M059J (cell line): ENCODE measurements at places on chromosomes 12 and 14.

DNA sequence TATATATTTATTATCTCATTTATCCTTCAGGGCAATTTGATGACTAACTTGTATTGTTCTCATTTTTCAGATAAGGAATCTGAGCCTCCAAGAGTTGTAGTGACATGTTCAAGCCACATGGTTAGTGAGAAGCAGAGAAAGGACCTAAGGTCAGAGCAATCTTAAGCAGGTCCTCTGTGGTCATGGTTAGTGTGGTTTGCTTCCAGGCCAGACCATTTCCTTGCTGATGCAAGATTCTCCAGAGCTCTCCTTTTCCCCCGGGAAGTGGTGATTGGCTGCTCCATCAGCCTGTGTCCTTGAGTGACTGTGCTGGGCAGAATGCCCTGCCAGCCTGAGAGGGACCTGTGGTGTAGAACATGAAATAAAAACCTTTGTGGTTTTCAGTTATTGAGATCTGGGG is 141.3 kb downstream of the KTN1 start:
- DNase-seq: peak; percentile 98

- DNase-seq: peak; percentile 92
These were observed 97.9 kb downstream of the RFLNA start for GRCh38 chr12:124392667-124393413.

DNA sequence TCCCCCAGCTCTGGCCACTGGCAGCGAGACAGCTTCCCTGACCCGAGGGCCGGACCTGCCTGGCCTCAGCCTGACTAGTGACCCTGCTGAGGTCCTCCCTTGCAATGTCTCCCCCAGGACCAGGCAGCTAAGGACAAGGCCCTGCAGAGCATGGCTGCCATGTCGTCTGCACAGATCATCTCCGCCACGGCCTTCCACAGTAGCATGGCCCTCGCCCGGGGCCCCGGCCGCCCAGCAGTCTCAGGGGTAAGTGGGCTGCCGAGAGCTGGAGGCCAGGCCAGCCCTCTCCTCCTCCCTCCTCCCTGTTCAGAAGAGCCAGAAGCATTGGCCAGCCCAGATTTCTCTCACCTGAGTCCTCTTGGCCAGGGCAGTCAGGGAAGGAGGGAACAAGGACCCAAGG is 58.1 kb downstream of the TEAD4 start:
- DNase-seq: no peak

GRCh38 chr14:23172096-23172495 is 11.4 kb downstream of the SLC7A8 start:
- DNase-seq: no peak

GRCh38 chr12:12086362-12086761 is 15.6 kb downstream of the BCL2L14 start:
- no peak for DNase-seq

DNA sequence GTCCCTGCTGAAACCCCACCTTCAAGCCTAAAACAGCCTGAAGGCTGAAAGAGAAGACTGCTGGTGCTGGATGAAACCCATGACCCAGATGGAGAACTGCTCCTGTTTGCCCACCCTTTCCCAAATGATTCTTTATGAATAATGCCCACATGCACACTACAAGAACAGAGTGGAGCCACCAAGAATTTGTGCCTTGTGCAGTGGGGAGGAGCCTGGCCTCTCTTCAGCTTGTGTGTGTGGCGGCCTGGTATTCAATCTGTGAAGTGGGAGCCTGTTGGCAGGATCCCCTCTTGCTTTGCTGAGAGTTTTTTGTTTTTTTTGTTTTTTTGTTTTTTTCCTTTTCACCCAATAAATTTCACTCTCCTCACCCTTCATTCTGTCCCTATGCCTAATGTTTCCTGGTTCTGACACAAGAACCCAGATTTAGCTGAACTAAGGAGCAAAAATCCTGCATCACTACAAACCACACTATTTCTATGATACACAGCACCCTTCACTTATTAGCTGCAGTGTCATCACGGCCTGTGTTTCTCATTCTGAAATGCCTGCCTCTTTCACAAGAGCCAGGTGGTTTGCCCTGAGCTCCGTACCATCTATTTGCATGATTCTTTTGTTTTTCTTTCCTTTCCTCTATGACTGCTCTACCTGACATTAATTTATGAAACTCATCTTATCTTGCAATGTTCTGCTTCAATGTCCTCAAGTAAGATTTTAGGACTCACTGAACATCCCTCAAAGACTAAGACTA is 585.5 kb upstream of the ATXN7L3B start:
- no peak for DNase-seq

GRCh38 chr14:94079891-94080620 is 946 bp downstream of the DDX24 start:
- DNase-seq: peak; percentile 46

DNA sequence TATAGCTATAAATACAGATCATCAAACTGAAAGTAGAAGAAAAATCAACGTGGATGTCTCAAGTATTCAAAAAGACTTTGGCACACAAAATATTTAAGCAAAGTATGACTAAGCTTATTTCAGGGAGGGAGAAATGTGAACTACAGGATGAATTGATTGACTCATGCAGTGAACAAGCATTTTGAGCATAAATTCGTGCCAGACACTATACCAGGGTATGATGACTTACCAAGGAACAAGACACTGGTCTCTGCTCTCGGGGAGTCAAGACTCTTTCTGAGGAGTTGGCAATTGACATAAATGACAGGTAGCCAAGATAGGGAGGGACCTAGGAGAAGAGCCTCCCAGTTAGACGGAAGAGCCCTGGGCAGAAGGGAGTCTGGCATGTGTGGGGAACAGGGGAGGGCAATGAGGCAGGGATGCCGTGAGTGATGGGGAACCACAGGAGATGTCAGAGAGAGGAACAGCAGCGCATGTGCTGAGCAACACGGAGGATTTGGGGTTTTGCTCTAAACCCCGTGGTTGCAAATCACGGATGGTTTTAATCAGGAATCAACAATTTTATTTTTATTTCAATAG is 115.2 kb downstream of the TMEM132D start:
- peak; percentile 17 for DNase-seq

- DNase-seq: no peak
These were observed 33.2 kb downstream of the DUSP6 start for GRCh38 chr12:89319122-89319521.

DNA sequence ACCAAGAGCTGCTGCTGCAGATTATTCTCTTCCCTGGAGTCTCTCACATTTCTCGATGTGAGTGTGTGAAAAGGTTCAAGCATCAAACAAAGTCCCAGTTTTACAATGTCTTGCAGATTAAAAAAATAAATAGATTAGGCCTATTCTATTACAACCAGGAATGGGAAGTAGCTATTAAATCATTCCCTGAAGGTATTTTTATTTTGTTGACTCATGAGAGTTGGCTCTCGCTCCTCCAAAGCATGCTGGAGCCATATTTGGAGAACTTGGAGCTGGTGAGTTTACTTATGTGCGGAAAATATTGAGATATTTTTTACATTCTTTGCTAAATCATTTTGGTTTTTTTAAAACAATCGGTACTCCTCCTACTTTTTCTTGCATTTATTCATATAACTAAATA is 572.3 kb downstream of the ETNK1 start:
- DNase-seq: peak; percentile 47

GRCh38 chr12:1199700-1200099 is 208.7 kb downstream of the ERC1 start:
- no peak for DNase-seq

- DNase-seq: peak; percentile 65
These were observed 15.3 kb downstream of the TAOK3 start for GRCh38 chr12:118357257-118358007.

DNA sequence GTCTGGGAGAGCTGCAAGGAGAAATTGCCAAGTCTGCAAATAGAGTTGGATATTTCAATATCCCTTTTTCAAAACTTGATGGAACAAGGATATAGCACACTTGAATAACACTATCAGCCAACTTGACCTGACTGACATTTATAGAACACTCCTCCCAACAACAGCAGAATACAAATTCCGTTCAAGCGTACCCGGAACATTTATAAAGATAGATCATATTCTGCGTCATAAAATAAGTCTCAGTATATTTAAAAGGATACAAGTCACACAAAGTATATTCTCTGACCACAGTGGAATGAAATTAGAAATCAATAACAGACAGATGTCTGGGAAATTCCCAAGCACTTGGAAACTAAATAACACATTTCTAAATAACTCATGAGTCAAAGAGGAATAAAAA is 29.0 kb upstream of the MEG3 start:
- no peak for DNase-seq

- DNase-seq: no peak
These were observed 66.6 kb downstream of the MON2 start for GRCh38 chr12:62533087-62533754.

DNA sequence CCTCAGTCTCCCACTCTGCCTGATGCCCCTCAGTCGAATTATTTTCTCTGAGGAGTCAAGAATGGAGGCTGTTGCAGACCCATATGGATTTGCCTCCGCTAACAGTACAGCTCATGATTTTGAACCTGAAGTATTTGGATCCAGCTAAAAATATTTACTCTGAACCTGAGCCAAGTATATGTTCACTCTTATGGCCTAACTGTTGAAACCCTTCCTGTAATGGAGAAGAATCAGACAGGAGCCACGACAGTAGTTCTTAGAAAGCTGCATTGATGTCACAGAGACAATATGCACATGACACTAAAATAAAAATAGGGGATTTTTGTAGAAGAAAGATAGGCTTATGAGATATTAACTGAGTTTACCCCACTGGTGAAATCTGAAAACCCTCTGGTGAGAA is 1128.3 kb upstream of the FLRT2 start:
- DNase-seq: no peak

- DNase-seq: no peak
These were observed 13.9 kb downstream of the PELI2 start for GRCh38 chr14:56131865-56132833.

DNA sequence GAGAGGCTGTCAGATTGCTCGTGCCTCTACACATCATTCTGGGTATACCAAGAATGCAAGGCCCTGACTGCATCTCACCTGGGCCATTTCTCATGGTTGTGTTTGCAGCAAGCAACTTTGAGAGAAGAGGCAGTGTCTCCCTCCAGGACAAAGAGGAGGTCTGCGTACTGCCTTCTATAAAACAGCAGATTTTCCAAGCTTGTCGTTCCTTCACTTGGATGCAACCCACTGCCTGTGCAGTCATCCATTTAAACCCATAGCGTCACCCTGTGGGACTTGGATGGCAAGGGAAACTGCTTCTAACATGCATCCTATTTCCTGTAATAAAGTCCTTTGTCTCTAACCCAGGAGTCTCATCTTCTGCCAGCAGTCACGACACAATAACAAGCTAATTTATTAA is 1.3 kb downstream of the POMT2 start:
- no peak for DNase-seq

- no peak for DNase-seq
These were observed 136.9 kb downstream of the STXBP6 start for GRCh38 chr14:24913021-24913420.

- DNase-seq: no peak
These were observed 23.1 kb downstream of the PPTC7 start for GRCh38 chr12:110560048-110560447.

- peak; percentile 55 for DNase-seq
These were observed 263.9 kb upstream of the TMTC1 start for GRCh38 chr12:30047516-30048254.

DNA sequence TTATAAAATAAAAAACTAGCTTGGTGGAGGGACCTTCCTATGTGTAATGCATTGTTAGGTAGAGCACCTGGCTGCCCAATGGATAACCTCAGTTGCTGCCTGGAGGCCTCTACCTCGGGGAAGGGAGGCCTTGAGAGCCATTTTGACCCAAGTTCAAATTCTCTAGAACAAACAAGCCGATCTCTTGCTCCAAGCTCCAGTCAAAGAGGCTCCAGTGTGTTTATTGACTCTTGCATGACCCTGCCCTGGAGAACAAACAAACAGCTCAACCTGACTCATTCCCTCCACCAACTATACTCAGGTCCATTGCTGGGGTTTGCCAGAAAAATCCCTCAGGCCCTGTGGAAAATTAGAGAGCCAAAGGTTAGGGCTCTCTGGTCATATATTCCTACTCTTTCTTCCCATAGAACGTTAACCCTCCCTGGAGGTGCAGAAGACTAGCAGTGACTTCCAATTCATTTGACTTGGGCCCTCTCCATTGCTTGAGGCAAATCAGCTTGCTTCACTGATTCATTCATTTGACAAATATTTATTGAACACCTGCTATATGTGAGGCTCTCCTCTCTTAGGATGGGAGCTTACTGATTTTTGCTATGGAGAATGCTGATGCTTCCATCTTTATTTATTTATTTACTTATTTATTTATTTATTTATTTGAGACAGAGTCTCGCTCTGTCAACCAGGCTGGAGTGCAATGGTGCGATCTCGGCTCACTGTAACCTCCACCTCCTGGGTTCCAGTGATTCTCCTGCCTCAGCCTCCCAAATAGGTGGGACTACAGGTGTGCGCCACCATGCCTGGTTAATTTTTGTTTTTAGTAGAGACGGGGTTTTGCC is 73.7 kb upstream of the CISTR start:
- peak; percentile 98 for DNase-seq

DNA sequence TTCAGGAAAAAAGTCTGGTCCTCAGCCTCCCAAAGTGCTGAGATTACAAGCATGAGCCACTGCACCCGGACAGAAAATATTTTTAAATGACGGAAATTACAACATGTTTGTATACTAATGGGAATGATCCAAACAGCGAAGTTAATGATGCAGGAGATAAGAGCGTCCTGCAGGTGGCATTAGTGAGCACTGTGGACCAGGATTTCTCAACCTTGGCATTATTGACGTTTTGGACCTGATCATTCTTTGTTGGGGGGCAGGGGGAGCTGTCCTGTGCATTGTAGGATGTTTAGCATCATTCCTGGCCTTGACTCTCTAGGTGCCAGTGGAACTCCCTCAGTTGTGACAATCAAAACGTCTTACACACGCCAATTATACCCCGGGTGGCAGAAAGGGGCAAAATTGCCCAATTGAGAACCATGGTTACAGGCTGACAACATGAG is 34.1 kb downstream of the SCFD1 start:
- peak; percentile 26 for DNase-seq

GRCh38 chr14:55458800-55459515 is 18.5 kb upstream of the TBPL2 start:
- DNase-seq: peak; percentile 71

GRCh38 chr12:108972358-108972757 is 48.5 kb downstream of the SVOP start:
- peak; percentile 38 for DNase-seq

GRCh38 chr12:4820971-4821370 is 88.7 kb upstream of the KCNA1 start:
- no peak for DNase-seq

- DNase-seq: peak; percentile 13
These were observed 54.2 kb upstream of the AMIGO2 start for GRCh38 chr12:47134005-47134404.
